Caki2 (cell line): ENCODE measurements at places on chromosomes 3 and 15.

GRCh38 chr3:143326983-143327778 lies 207.6 kb downstream of the CHST2 start:
- DNase-seq = no peak

- no peak for DNase-seq
These were observed 996 bp downstream of the RABL3 start for GRCh38 chr3:120741320-120741719.

GRCh38 chr15:96125721-96126415 lies 204.6 kb upstream of the NR2F2 start:
- DNase-seq = peak; percentile 42

DNA sequence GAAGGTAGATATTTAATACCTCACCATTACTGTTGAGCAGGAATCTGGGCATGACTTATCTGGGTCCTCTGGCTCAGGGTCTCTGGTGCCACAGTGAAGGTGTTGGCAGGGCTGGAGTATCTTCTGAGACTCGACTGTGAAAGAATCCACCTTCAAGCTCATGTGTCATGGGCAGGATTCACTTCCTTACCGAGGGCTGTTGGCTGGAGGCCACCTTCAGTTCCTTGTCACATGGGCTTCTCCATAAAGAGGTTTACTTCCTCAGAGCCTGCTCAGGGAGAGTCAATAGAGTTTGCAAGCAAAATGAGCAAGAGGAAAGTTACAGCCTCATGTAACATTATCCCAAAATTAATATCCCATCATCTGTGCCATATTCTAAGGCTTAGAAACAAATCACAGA lies 459.5 kb downstream of the NR2F2 start:
- no peak for DNase-seq

GRCh38 chr15:85795337-85796305 lies 896 bp upstream of the KLHL25 start:
- no peak for DNase-seq

DNA sequence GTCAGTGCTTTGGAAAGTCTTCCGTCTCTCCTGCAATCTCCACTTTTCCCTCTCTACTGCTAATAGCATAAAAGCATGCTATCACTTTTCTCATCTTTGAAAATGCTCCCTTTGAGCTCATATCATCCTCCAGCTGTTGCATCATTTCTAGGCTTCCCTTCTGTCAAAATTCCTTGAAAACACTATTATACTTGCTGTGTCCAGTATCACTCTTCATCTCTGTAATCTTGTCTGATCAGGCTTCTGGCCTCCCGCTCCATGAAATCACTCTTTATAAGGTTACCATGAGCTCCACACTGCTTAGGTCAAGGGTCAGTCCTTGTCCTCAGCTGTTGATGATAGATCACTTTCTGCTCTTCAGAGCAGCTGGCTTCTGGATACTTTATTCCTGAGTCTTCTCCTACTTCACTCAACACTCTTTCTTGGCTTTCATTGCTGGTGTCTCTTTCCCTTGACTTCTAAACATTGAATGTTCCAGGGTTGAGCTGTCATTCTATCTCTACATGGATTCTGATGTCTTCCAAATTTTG lies 50.9 kb upstream of the SPTSSB start:
- DNase-seq = no peak

DNA sequence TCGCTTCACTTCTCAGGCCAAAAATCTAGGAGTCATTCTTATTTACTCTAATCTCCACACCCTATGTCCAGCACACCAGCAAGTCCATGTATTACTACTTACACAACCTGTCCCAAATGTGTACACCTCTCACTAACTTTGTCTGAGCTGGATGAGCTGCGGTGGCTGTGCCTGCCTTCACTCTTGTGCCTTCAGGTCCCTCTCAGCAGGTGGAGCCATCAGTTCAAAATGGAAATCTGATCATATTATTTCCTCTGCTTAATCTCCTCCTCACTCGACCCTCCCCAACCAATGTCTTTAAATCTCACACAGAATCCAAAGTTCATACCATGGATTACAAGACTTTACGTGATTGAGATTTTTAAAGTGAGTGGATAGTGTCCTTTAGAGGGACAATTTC lies 82.8 kb downstream of the SSR3 start:
- DNase-seq = no peak

GRCh38 chr15:33293713-33294334 lies 16.9 kb upstream of the RYR3 start:
- DNase-seq = no peak

DNA sequence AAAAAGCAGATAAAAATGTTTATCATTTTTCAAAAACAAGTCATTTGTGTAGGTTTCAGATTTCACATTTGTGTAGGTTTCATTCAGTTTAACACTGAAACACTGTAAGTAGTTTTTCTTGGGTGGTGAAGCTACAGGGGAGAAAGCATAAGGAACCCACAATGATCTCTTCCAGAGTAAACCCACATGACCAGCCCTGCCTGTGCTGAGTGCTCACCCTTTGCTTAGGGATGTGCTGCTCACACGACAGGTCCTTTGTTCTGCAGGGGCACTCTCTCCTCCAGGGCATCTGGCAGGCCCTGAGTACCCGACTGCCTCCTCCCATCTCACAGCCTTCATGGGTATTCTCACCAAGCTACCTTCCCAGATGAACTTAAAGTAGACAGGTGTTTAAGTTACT lies 28.9 kb downstream of the ZXDC start:
- no peak for DNase-seq

DNA sequence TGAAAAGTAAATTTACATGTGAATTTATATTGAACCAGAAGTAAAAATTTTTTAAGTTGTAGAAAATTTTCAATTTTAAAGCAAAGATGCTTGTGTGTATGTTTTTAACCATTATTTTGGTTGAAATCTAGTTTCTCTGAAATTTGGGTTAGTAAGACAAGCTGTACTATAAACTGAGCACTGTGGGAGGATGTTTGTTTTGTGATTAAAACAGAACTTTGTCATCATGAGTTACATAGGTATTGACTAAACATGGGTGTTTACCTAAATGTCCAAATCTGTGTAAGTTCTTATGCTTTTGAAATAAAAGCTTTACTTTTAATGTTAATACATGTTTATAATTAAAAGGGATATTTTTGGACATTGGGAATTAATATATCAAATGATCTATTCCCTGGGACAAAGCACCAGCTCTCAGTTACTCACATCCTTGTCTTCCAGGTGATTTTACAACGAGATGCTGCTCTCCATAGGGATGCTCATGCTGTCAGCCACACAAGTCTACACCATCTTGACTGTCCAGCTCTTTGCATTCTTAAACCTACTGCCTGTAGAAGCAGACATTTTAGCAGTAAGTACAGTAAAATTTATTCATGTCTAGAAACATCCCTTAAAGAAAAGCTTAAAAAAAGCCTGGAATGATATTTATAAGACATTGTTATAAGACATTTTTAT lies 32.7 kb downstream of the RNF13 start:
- DNase-seq = no peak

DNA sequence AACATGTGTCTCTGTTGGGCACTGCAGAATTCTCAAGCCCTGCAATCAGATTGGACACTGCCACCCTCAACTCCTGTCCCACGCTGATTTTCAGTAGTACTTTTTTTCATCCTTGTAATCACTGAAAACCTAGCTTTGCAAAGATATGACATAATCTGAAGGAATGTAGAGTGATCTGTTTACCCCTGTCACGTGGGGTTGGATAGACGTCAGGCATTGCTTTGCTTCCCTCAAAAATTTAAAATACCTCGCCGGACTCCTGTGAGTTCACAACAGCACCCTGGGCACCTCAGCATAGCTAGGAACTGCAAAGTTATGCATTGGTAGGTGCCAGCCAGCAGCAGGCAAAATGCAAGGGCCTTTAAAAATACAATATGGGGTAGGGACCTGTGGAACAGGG lies 71.1 kb upstream of the OXTR start:
- no peak for DNase-seq

DNA sequence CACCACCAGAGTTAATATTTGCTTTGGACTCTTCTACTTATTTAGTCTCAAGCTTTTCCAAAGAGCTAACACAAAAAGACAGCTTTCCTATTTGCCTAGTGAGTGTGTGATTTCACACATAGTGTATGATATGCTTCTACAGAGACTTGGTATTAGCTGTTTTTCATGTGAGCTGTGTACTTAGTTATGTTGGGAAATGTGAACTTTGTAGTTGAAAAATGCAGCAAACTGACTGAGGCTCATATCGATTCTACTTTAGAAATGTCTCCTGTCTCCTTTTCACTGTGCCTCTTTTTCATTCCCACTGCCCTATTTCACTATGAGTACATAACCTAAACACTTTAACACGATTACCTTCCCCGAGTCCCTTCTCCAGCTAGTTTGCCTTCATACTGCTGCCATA lies 136.5 kb downstream of the ALCAM start:
- no peak for DNase-seq

- DNase-seq = no peak
These were observed 14.6 kb downstream of the IP6K2 start for GRCh38 chr3:48702320-48702920.

- no peak for DNase-seq
These were observed 709.4 kb downstream of the ZNF385D start for GRCh38 chr3:21041621-21042020.

DNA sequence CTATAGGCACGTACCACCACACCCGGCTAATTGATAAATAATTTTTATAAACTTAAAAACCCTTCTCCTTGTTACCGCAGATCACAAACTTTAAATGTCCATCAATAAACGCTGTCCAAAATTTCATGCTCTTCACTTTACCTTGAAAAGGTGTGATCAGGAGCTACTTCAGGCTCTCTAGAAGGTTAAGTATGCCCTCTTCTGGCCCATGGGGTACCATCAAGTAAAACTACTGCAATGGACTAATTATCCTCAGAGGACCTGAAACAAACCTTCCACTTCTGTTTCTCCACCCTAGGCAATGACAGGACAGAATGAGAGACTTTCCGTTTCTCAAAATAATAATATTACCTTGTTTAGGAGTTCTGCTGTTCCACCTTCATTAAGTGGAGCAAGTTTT lies 9.2 kb downstream of the LZTFL1 start:
- DNase-seq = no peak

DNA sequence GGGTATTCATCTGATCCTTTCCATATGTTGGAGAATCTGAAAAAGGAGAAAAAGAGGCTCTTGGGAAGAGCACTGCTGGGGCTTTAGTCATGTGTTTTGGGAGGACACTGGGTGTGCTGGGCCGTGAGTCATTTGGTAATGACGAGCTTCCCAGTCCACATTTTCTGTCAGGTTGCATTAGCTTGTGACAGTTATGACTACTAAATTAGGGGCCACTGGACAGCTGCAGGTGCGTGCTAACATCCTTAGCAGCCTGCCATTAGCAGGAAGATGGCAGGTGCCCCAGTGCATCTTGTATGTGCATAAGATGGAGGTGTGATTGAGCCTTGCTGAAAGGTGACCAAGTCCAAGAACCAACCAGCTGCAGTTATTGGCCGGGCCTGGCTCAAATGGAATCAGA lies 242.4 kb downstream of the RYR3 start:
- no peak for DNase-seq

GRCh38 chr3:61526308-61526707 lies 35.1 kb upstream of the PTPRG start:
- DNase-seq = no peak

DNA sequence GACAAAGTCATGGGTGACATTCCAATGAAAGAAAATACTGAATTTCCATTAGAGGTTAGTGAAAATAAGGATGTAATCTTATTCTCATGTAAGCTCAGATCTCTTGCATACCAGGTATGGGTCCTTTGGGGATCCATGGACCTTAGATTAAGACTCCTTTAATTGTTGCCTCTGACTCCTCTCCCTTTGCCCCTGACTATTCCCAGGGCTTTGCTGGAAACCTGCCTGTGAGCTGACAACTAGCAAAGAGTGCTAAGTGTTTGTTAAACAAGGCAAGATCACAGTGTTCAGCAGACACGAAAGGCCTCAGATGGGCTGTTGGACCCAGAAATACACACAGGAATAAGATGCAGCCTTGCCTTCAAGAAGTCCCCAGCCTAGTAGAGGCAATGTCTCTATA lies 32.1 kb downstream of the ACKR2 start:
- no peak for DNase-seq

DNA sequence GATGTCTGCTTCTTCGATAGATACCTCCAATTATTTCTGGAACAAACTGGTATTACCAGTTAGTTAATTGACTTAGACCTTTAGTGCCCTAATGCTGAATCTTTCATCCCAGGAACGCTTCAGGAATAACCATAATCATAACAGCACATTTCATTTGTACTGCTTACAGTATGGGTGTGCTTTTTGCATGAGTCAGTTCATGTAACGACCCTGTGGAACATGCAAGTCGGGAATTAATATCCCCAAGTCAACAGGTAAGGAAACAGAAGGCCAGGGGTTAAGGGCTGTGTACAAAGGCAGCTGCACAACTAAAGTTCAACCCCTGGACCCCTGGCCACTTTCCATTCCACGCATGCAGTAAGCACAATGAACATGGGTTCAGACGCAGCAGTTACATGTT lies 49.2 kb downstream of the ADCY5 start:
- no peak for DNase-seq

- no peak for DNase-seq
These were observed 39.5 kb downstream of the CFAP100 start for GRCh38 chr3:126434264-126434590.

GRCh38 chr3:88084097-88084501 lies 25.0 kb downstream of the ZNF654 start:
- no peak for DNase-seq

DNA sequence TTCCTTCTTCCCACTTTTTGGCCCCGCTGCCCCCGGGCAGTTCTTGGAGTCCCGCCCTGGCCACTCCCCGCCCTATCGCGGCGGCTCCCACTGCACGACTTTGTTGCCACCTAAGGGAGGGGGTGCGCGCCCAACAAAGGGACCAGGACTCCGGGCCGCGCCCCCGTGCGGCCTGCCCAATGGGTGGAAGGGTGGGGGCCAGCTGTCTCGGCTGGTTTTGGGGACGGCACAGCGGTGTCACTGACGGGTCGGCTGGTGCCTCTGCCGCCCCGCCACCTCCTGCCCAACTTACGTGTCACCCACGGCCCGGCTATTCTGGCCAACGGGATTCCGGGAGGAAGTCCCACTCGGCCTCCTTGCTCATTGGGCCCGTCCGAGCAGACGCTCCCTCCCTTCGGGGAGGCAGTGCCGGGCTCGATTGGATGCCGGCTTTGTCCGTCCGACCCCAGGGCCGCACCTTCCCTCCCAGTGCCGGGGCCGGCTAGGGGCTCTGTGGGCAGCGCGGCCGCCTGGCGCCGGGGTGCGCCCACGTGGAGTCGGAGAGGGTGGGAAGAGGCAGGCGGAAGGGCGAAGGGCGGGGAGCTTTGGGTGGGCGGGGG lies at the start of gene GOLIM4:
GOLIM4 (minus strand) TSS at position 314 of the 599 bp plus-strand sequence. CDS start 639 bp downstream, outside the sequence.
- peak; percentile 100 for DNase-seq

GRCh38 chr3:155512175-155512866 lies 218.8 kb upstream of the STRIT1 start:
- DNase-seq = no peak

- no peak for DNase-seq
These were observed 30.9 kb upstream of the SEMA3F start for GRCh38 chr3:50124052-50124799.
